Natural killer cell (primary cell): ENCODE measurements at places on chromosomes 16 and 17. TPM values are rescaled to one million over a fixed set of nuclear protein-coding genes. Genes with fewer than 3 reads are reported as not detected.

GRCh38 chr17:79664930-79665737, 54.3 kb upstream of the RBFOX3 start:
- no peak for DNase-seq

DNA sequence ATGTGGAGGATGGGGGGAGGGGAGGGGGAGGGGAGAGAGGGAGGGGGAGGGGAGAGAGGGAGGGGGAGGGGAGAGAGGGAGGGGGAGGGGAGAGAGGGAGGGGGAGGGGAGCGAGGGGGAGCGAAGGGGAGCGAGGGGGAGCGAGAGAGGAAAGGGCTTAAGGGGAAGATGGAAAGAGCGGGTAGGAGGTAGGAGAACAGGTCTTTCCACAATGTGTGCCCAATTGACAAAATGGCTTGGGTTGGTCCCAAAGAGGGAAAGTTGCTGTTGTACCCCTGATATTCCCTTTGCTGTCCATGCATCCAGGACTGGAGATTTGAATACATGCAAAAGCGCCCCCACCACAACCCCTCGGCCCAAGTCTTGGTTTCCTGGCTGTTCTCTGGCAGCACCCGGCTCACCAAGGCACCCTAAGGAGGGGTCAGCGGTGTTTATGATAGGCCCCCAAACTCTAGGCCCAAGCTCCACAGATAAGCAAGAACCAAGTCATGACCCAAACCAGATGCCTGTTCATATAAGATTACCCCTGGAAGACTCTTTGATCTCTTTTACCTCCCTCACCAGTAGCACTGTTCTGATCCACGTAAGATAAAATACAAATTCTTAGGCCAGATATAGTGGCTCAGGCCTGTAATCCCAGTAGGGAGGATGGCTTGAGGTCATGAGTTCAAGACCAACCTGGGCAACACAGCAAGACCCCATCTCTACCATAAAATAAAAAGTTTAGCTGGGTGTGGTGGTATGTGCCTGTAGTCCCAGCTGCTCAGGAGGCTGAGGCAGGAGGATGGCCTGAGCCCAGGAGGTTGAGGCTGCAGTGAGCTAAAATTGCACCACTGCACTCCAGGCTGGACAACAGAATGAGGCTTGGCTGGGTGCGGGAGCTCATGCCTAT, 119.6 kb downstream of the ZFHX3 start:
- DNase-seq, result no peak

DNA sequence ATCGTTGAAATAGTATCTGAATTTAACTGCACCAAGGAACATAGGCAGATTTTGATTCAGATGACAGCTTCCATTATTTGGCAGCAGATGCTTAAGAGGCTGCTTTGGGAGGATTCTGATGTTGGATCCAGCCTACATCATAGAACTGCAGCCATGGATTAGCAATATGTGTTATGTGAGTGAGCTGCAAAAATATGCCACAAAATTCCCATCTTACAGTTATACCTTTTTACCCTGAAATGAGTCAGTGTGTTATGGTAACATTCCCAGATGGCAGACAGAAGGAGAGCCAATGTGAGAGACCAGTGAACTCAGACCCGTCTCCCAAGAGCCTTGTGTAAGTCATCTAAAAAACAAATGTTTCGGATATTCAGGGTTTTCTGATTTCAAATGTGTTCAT, 206.1 kb downstream of the CDH13 start:
- DNase-seq, result no peak

GRCh38 chr16:19488213-19488640, 33.7 kb downstream of the GDE1 start:
- DNase-seq, result no peak

DNA sequence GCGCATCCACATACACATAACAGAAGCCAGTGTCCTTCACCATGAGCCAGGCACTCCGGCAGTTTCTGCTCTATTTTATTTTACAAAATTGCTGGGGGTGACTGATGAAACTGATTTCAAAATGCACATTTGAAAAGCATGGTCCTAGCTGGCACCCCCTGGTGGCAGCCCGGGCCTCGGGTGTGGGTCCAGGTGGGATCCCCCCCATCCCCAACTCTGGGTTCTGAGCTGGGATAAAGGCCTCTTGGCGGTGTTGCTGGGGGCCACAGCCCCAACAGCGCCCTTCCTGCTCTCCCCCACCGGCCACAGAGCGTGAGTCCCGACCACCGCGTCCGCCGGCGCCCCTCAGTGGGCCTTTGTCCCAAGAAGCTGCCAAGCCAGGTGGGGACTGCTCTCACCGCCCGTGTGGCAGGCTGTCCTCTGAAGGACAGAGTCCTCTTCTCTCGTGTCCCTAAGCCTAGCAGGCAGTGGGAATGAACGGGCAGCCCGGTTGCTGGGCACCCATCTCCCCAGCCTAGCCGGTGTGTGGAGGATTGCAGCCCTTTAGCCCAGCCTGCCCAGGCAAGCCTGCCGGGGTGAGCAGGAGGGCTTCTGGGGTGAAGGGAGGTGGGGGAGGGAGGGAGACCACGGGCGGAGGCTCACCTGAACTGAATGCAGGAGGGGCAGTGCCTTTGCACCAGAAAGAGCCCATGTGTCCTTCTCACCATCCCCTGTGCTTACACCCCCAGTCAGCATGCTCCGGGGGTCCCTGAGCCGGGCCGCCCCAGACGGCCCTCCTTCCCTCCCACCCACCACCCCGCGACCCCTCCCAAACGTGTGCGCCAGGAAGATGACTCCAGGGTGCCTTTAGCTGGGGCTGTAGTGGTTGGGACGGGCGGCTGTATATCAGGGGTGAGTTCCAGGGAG, 898 bp downstream of the SNAI3 start:
- peak; percentile 65 for DNase-seq

GRCh38 chr17:16304830-16305229, 48.4 kb downstream of the CENPV start:
- DNase-seq, result peak; percentile 48

- DNase-seq, result no peak
These were observed 42.9 kb downstream of the SHISA9 start for GRCh38 chr16:12944300-12944699.

DNA sequence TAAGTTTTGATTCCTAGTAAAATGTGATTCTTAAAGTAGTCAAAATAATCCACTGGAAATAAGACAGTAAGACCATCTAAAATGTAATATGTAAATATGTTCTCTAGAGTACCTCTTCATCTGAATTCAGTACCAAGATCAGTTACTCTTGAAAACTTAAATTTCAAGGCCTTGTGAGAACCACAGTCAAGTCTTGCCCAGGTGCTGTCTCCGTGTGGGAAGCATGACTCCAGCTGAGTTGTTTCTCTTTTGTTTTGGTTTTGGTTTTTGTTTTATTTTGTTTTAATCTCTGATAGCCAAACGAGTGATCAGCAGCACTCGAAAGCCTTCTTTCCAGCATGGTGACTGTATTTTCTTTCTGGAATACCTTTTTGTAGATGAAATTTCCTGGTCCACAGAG, 907.0 kb downstream of the KCNJ18 start:
- no peak for DNase-seq

- DNase-seq, result peak; percentile 25
These were observed 86.6 kb downstream of the SNX11 start for GRCh38 chr17:48194097-48194550.

GRCh38 chr16:69890114-69890891, 60.8 kb upstream of the CLEC18A start:
- no peak for DNase-seq

- no peak for DNase-seq
These were observed 16.6 kb downstream of the CASKIN2 start for GRCh38 chr17:75498726-75499213.

- no peak for DNase-seq
These were observed 80.2 kb downstream of the DYNLRB2 start for GRCh38 chr16:80620736-80621605.

DNA sequence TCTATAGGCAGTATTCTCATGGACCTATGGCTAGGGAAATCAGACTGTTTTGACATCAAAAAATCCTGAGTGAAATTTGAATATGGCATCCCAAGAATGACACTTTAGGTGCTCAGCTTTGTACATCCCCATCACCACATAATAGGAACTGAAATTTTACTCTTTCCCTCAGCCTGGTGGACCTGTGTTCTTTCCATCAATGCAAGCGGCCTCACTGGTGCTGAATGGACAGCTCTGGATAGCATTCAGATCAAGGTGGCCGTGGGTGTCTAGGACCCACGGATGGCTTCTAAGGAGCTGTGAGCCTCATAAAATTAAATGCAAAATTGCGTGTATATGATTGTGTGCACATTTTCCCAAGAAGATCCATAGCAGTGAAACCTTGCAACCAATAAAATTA, 152.6 kb downstream of the MAP2K6 start:
- no peak for DNase-seq

GRCh38 chr16:14088155-14088753, 17.1 kb downstream of the MRTFB start:
- DNase-seq, result no peak

DNA sequence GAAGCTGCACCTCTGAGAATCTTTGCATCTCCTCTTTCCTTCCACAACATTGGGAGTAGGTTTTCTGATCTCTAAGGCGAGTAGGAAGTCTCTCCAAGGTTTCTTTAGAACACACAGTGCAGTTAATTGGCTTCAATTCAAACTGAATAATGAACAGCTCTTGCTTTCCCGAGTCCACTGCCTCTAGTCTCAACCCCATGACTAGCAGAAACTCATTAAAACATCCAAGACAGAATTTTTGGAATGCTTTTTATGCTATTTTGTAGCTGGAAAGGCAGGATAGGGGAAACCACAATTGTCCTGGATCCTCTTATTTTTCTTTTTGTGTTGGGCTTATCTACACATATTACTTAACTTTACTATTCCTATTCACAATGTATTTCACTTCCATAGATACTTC, 206.6 kb downstream of the CDH8 start:
- DNase-seq, result no peak

DNA sequence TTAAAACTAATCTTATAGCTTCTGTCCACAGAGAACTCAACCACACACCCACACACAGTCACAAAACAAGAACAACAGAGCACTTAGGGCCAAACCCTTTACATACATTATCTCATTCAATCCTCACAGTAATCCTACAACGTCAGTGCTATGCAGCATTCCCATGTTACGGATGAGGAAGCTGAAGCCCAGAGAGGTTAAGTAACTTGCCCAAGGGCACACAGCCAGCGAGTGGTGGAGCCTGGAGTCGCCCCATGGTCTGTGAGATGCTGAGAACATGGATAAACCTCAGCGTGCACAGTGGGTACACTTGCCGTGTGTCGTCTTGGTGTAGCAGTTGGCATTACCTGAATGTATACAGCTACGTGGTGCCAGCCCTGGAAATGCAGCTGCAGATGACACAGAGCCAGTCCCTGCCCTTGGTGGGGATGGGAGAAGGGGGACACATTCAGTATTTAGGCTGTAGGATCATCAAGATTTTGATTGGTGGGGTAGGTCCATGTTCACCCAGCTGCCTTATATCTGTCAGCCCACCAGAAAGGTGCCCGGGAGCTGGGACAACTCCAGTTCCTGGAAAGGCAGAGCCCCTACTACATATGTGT, 177.0 kb downstream of the IRF8 start:
- DNase-seq, result no peak

DNA sequence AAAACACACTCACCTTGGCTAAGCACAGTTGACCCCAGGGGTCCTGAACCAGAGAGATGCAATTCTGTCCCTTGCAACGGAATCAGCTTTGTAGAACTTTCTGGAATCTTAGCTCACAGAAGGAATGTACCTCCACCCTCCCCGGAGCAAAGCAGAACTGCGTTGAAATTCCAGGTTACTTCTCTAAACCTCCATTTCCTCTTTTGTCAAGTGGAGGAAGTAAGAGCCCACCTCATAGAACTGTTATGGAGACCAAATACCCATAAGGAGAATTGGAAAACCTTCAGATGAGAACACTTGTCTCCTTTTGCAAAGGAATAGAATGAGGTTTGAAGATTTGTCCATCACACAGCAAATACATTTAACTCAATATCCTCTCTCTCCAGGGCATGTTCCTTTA, 86.6 kb upstream of the RBBP6 start:
- no peak for DNase-seq

GRCh38 chr16:50313596-50314478, 47.5 kb downstream of the ADCY7 start:
- DNase-seq, result peak; percentile 54

Gene TMEM98
- not detected for total RNA-seq

Gene MYL11
- total RNA-seq, result 7.2 TPM

Gene SAMD14
- total RNA-seq, result 1.5 TPM

Gene CDC42EP4
- total RNA-seq, result 9.6 TPM

Gene KRT12
- total RNA-seq, result not detected

Gene MTHFSD
- 16.9 TPM for total RNA-seq

Gene EPN3
- not detected for total RNA-seq

Gene GPR139
- not detected for total RNA-seq

Gene DPEP3
- total RNA-seq, result 0.53 TPM
